CD8-positive, alpha-beta memory T cell (primary cell): ENCODE measurements at places on chromosomes 2 and 18.

GRCh38 chr18:79068341-79068936, 755 bp upstream of the ATP9B start:
- DNase-seq, result peak; percentile 59

DNA sequence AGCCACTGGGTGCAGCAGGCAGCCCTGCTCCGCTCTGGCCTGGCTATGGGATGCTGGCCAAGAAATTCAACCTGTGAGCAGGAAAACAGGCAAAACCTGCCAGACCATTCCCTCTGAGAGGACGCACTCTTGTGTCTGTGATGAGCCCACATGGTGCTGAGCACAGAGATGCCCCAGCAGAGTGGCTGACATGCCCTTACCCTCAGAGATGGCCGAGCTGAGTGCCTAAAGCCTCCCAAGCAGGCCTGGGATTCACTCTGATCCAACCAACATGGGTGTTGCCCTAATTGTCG, 34.3 kb upstream of the TAF1B start:
- DNase-seq, result no peak

DNA sequence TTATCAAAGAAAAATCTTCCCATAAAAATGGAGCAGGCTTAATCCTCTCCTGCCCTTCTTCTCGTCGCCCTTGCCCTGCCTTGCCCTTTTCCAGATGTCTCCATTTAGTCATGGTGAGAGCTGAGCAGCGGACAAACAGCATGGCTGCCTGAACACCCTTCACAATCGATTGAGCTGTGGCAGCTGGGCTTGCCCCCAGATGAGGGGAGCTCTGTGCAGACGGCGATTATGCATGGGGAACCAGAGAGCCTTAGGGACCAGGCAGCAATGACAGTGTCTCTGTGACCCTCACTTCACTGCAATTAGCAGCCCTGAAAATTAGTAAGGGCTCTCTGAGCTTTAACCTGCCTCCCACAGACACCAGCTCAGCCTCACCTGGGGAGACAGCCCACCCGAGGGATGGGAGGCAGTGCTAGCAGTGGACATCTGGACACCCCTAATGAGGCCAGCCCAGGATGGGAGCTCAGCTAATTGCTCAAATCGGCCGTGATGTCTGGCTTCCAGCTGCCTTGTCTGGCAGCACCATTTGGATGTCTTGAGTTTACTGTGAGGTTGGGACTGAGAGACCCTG, 365.7 kb downstream of the TNS1 start:
- DNase-seq, result no peak

GRCh38 chr2:118442996-118443553, 354.8 kb downstream of the INSIG2 start:
- no peak for DNase-seq

GRCh38 chr2:216216951-216217903, 108.1 kb downstream of the XRCC5 start:
- no peak for DNase-seq

GRCh38 chr2:213015387-213016165, 135.8 kb downstream of the IKZF2 start:
- no peak for DNase-seq

GRCh38 chr2:51013079-51013932, 18.6 kb downstream of the NRXN1 start:
- DNase-seq, result no peak

DNA sequence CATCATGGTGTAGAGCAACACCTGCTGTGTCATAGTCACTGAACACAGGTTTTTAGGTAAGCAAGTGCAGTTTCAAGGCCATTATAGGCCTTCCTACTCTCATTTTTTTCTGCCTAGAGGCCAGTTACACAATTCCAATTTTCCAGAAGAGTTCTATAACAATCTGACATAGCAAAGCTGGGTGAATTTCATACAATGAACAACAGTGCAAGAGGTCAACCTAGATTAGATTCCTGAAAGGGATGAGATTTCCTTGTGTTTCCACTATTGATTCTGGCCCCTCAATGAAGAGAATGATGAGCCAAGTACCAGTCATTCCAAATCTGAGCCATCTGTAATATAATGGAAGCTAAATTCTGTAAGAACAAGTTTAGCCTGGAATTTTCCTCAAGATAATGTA, 15.3 kb upstream of the CD28 start:
- no peak for DNase-seq

DNA sequence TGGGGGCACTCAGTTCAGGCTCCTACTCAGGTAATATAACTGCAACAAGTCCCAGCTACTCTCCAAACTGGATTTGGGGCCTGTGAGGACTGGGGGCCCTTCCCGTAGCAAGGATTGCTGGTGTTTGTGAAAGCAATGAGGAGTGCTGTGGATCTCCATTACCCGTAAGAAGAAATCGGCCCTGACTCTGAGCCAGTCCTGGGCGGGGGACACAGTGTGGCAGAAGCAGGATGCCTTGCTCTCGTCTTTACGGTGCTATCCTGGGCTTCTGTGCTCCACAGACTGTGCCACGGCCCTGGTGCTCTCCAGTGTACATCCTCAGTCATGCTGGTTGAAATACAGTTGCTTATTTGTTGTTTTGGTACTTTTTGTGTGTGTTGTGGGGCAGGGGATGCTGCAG, 172.9 kb downstream of the NDUFA10 start:
- no peak for DNase-seq

DNA sequence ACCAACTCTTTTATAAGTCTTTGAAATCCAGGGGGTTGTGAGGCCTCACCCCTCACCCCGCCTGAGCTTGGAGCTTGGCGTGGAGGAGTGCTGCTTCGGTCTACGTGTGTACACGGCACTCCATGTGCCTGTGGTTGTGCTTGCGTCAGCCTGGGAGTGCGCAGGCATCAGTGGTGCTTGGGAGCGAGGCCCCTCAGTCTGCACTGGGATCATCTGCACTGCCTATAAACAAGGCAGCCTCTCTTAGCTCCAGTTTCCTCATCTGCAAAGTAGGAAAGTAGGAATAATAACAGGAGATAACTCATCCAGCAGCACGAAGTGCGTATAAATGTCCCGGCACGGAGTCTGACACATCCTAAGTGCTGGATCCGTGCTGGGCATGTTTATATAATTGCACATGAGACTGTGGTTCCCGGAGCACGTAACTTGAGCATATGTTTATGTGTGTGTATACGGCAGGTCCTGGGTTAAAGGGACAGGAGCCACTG, 1.2 kb downstream of the GYPC start:
- peak; percentile 67 for DNase-seq

DNA sequence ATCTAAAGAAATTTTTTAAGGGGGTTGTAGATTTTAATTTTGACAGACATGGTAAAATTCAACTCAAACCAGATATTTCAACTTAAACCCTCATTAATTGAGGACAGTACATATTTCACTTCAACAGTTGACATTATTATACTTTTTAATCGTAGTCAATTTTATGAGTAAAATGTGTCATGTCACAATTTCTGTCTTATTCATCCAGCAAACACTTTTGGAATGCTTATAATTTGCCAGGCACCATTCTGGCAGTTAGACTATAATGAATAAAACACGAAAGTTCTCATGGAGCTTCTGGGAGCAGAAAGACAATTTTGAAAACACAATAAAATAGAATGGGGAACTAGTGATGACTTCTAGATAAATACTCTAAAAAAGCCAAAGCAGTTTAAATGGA, 1094.8 kb downstream of the SUCLG1 start:
- no peak for DNase-seq

GRCh38 chr2:9008951-9009664, 5.6 kb upstream of the MBOAT2 start:
- no peak for DNase-seq

DNA sequence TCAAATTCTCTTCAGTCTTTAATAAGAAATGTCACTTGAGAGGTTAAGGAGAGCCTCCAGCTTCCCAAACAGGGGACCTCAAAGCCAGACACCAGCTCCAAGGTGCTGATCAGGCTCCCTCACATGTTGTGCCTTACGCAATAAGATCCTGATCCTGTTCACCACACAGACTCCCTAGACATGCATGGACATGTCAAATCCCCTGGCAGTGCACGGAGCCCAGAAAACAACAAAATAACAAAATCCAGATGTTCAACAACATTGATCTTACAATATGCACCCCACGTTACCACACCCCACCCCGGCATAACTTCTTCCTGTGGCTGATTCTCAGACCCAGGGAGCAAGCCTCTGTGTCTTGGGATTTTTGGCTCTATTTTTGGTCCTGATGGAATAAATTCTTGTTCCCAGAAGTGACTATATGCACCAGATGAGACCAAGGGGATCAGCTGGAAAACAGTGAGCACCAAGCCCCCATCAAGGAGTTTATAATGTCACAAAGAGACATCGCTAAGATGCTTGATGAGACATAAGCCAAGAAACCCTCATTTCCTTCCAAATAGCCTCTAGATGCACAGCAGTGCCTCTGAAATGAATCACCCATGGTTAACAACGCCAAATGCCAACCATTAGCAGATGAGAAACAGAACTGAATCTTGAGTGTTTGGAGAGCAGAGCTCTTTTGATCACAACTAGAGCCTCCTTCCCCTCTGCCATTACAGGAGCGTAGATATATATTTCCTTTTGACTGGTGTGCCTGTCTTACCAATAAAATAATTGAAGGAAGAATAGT, 198.2 kb downstream of the PRKCE start:
- DNase-seq, result no peak

DNA sequence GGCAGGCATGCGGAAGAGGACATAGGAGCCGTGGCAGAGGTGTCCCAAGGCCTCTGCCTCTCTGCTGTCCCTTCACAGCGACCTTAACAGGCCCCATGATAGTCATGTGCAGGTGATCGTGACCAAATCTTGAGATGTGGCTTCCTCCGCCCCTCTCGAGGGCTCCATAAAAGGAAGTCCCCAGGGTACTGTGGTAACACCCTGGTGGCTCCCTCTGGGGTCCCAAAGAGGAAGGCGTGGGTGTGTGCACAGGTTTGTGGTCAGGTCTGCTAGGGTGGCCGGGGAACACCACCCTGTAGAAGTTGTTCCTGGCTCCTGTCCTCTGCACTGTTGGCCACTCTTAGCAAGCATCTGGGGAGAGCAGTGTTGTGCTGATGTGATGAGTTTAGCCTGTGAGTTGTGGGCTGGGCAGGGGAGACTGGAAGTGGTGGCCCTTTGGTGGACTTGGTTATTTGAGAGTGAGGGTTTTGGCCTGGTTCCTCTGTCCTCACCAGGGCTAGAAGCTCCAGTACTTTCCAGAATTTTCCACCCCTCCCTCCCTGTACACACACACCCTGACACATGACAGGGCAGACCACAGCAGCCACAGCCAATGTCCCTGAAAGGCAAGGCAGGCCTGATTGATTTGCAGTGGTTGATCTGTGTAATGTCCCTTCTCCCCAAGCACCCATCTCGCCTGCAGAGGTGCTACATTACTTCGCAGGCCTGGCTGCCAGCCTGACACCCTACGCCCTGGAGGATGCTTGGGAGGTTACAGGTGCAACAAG, 68.9 kb upstream of the BOD1L2 start:
- DNase-seq, result peak; percentile 57

DNA sequence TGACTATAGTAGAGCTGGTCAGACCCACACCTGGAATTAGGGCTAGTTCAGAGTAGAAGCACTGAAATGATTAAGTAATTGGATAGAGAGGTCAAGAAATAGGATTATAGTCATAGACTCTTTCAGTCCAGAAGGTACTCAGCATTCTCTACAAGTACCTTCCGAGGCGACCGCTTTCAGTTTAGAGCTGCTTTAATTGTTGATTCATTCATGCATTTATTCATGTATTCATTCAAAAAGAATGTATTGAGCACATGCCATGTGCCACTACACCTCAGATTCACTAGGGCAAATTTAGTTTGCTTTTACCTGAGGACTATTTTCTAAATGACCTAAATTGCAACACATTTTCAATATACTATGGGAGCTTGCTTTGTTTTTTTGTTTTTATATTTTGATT, 48.7 kb downstream of the CRIM1 start:
- no peak for DNase-seq

DNA sequence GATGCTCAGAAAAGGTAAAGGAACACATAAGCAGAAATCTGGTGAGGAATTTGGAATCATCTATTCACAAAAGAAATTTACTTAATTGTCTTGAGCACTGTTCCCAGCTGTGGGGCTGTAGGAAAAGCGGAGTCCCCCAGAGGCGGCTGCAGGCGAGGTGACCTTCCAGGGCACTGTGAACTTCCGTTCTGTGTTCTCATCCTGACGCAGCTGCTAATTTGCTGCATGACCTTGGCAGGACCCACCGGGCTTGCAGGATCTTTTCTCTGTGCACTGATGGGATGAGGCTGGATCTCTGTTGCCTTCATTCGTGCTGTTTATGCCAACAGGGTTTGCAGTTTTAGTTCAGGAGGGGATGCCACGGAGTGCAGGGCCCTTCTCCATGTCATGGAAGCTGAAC, 301.9 kb upstream of the MYT1L start:
- no peak for DNase-seq

- DNase-seq, result no peak
These were observed 540.7 kb upstream of the TMEFF2 start for GRCh38 chr2:192735447-192735846.

DNA sequence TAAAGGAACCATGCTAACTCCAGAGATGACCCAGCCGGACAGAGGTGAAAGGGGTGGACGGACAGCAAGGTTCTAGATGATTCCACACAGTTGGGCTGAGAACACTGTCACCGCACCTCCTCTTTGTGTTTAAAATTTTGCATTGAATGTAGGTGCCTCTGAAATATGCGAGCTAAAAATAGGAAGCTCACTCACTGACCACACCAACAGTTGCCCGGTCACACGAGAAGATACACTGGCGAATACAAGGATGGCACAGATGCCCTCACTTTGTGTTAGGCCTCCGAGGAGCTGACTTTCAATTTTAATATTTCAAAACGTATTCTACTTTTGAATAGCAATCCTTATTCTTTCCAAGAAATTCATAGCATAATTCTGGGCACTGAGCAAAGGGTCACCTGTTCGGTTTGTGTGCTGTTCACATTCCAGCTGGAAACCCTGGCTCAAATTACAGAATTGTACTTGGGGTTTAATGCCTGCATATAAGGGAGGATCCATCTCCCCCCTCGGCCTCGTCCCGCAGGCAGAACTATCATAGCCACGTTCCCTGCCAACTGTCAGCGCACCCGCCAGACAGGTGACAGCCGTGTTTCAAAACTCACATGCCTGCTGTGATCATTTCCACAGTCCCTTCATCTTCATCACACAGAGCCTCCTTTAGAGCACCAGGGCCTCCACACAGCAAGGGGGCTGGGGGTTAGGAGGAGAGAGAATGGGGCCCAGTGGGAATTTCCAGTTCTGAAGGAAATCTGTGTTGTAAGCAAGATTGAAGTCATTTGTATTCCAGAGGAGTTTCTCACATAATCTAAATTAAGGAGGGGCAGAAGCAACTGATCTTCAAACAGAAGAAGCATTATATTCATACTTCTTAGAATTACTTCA, 48.2 kb downstream of the ADI1 start:
- no peak for DNase-seq

GRCh38 chr2:33782395-33783230, 183.5 kb upstream of the FAM98A start:
- no peak for DNase-seq

GRCh38 chr2:25819597-25820039, 58.7 kb downstream of the ASXL2 start:
- no peak for DNase-seq

DNA sequence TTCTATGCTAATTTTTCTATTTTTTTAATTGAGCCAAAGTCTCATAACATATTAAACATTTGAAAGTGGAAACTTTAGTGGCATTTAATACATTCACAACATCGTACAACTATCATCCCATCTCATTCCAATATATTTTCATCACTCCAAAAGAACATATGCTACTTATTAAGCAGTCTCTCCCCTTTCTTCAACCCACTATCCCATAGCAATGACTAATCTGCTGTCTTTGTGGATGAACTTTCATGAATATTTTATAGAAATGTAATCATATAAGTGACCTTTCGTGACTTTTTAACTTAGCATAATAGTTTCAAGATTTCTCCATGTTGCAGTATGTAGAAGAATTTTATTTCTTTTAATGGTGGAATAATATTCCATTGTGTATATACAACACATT, 90.3 kb downstream of the CCDC178 start:
- no peak for DNase-seq
